NCI-H82 (cell line): ENCODE measurements at places on chromosomes 16 and 17.

- DNase-seq: no peak
These were observed 26.9 kb downstream of the IL4R start for GRCh38 chr16:27340654-27341053.

- DNase-seq: peak; percentile 41
These were observed 2.1 kb upstream of the IRX5 start for GRCh38 chr16:54928411-54929089.

- DNase-seq: no peak
These were observed 6.9 kb downstream of the C17orf67 start for GRCh38 chr17:56826611-56827414.

DNA sequence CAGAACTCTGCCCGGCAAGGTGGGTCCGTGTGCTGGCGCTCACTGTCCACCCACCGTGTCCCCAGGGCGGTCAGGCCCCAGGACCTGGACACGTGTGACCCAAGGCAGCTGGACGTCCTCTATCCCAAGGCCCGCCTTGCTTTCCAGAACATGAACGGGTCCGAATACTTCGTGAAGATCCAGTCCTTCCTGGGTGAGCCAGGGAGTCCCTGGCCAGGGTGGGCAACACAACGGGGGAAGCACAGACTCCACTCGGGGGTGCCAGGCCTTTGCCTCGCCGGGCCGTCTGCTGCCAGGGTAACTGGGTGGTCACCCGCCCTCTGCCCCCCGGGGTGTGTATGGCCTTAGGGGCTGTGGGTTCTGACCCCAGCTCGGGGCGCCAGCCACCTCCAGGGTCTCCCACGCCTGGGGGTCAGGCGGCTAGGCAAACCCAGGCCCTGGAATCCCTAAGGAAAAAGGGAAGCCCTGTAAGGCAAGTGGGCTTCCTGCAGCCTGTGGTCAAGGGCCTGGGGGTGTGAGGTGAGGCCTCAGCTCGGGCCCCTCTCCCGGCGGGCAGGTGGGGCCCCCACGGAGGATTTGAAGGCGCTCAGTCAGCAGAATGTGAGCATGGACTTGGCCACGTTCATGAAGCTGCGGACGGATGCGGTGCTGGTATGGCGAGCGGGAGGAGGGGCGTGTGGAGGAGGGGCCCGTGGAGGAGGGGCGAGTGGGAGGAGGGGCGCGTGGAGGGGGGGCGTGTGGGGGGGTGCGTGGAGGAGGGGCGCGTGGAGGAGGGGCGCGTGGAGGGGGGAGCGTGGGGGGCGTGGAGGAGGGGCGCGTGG, 6.5 kb downstream of the MSLN start:
- no peak for DNase-seq

GRCh38 chr16:50371936-50372595, 3.3 kb upstream of the BRD7 start:
- DNase-seq: peak; percentile 48

DNA sequence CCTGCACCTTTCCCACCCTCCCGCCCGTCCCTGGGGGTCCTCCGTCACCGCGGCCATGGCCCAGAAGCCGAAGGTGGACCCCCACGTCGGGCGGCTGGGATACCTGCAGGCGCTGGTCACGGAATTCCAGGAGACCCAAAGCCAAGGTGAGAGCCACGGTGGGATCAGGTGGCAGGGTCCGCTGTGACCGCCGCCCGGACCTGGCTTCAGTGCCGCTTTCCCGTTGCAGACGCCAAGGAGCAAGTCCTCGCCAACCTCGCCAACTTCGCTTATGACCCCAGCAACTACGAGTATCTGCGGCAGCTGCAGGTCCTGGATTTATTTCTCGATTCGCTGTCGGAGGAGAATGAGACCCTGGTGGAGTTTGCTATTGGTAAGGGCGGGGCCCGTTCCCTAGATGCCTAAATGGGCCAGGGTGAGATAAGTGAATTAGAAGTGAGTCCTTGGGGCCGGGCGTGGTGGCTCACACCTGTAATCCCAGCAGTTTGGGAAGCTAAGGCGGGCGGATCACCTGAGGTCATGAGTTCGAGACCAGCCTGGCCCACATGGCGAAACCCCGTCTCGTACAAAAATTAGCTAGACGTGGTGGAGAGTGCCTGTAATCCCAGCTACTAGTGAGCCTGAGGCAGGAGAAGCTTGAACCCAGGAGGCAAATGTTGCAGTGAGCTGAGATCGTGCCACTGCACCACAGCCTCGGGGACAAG, 617 bp downstream of the ARMC7 start:
- DNase-seq: peak; percentile 63

GRCh38 chr16:53803998-53804397, 100.0 kb downstream of the FTO start:
- no peak for DNase-seq

GRCh38 chr17:55410722-55411462, 10.7 kb downstream of the MMD start:
- DNase-seq: no peak

DNA sequence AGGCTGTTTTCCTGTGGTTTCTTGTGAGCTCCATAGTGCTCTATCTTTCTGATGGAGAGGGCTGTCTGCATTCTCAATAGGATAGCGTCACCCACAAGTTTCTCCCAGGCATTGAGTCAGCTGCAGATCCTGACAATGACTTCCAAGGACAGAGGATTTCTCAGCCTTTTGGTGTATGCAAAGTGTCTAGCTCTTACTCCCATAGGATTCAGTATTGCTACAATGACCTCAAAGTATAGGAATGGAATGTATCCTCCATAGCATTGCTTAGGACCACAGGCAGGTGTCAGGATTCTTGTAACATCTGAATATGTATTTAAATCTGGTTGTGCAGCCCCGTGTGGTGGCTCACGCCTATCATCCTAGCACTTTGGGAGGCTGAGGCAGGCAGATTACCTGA, 32.3 kb downstream of the SMIM36 start:
- no peak for DNase-seq

DNA sequence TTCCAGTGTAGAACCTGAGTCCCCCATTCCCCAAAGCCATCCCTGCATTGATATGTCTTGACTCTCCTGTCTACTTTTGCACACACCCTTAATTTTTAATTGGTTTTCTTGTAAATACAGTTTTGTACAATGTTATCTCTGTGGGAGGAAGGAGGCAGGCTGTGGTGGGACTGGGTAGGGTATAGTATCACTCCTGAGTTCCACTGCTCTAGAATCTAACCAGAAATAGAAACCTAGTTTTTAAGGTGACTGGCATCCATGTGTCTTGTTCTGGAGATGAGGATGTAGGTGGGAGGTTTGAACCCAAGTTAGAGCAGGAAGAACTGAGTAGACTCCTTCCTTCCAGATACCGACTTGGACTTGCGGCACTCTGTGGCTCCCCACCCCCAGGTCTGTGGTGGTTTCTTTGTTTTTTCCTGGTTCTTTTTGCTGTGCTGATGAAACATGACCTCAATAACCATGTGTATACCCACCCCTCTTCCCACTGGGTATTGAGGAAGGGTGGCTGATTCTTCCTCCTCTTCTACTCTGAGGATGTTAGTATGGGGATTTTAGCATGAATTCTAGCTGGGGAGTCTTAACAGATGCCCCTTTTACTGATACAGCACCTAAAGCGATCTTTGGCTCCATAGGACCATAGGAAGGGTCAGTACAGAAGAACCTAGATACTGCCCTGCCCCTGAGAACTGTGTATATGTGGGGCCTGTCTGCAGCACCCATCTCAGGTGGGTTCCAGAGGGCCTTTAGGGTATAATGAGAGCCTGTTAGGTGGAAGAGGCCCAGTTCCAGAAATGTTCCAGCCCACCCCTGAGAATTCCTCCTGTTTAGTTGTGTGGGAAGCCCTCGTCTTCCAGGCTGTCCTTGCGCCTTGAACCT, 48.7 kb downstream of the SF3B3 start:
- no peak for DNase-seq

- DNase-seq: no peak
These were observed 336.4 kb downstream of the GRIN2A start for GRCh38 chr16:9845661-9846361.

GRCh38 chr17:42548070-42548837, 4.5 kb upstream of the HSD17B1 start:
- peak; percentile 90 for DNase-seq

- DNase-seq: peak; percentile 39
These were observed 4.0 kb downstream of the BAIAP3 start for GRCh38 chr16:1337486-1337885.

- peak; percentile 80 for DNase-seq
These were observed 124.8 kb downstream of the MAP2K6 start for GRCh38 chr17:69539274-69539673.

GRCh38 chr17:50151937-50152547, 1.6 kb upstream of the PPP1R9B start:
- peak; percentile 98 for DNase-seq

- no peak for DNase-seq
These were observed 124.8 kb downstream of the MRM1 start for GRCh38 chr17:36726199-36726598.

DNA sequence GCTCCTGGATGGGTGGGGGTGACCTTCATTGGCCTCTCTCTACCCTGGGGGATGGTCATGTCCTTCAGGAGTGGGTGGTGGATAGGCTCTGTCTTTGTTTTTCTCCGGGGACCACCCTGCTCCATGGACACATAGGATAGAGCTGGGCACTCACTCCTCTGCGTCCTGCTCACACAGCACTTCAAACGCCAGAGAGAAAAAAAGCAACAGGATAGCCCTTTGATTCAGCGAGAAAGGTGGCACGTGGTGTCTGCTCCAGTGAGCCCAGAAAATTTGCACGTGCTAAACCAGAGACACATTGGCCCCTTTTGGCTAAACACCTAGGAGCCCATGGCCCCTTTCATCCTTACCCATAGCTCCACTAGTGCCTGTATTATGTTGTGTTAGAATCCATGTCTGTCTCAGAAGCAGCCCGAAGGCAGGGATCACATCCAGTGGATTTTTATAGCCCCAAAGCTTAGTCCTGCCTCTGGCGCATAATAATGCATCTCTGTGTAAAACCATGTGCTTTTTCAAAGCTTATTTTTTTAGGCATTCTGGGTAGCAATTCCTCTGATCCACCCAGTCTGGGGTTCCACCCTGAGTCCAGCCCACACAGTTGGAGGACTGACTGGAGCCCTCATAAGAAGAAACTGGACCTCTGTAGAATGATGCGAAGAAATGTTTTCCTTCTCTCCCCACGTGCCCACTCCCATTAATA, 90.1 kb downstream of the ASIC2 start:
- no peak for DNase-seq

DNA sequence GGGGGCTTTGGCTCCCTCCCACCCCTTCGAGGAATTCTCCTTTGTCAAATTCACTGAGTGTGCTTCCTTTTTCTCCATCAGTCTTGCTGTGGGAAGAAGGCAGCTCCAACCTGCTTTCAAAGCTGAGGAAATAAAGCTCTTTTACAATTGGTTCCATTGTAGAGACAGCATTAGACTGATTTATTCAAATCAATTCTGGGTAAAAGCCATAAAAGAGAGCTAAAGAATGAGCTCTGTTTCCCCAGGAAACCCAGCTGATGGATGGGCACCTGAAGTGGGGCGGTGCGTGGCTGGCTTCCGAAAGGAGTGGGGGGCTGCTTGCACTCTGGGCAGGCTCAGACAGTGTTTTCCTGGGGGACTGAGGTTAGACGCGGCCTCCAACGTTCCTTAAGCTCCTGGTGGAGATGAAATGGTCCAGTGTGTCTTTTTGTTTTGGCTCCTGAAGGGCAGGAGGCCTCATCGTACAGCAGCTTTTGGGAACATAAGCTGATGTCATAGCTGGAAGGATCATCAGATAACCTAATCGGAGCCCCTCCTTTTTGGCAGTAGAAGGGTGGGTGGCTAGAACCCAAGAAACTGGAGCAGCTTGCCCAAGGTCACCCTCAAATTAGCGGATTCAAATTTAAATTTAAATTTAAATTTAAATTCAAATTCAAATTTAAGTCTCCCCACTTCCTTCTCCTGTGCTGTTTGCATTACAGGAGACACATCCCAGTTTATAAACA, 128.5 kb upstream of the EEF2KMT start:
- no peak for DNase-seq

DNA sequence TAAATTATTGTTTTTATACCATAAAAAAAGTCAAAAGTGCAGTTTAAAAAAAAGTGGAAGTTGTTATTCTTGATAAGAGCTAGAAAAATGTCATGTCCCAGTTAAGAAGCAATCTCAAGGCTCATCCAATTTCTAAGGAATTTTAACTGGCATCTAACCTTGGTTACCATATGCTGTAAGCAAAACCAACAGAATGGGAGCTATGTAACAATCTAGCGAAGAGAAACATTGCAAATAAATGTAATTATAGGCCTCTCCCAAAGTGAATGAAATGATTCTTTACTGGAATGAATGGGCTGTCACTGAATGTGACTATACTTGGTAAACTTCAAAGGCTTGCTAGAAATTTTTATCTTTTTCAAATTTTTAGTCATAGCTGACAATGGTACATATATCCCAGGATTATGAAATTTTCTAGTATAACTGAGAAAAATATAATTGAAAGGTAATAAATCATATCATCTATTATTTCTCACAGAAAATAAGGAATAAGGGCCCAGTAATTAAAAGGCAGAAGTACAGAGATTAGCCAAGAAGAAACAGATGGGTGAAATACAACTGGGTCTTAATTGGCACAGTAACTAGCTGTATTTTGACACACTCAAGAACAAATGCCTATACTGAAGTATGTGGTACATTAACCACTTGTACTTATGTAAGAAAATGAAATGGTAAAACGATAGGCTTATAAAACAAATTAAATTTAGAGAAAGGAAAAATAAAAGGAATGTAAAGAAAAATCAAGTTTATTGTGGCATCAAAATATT, 61.5 kb downstream of the NETO2 start:
- DNase-seq: no peak

DNA sequence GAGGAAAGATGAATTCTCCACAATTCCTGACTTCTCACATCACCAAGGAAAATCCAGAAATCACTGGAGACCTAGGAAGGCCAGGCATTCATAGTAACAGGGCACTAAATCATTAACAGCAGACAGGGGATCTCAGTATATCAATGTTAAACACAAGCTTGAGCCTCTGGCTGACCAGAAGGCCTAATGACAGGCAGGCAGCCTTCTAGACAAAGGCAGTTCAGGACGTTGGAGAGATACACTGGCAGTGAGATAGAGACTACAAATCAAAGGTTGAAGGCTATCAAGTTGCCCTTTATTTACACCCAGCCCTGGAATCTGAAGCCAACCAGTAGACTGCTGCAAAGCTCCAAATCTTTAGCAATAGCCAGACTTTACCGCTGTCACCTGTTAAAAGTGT, 422.8 kb upstream of the CCL2 start:
- no peak for DNase-seq

- DNase-seq: no peak
These were observed 193.7 kb upstream of the CDH13 start for GRCh38 chr16:82433042-82433441.

GRCh38 chr17:56109836-56110235, 43.4 kb upstream of the ANKFN1 start:
- DNase-seq: peak; percentile 11

DNA sequence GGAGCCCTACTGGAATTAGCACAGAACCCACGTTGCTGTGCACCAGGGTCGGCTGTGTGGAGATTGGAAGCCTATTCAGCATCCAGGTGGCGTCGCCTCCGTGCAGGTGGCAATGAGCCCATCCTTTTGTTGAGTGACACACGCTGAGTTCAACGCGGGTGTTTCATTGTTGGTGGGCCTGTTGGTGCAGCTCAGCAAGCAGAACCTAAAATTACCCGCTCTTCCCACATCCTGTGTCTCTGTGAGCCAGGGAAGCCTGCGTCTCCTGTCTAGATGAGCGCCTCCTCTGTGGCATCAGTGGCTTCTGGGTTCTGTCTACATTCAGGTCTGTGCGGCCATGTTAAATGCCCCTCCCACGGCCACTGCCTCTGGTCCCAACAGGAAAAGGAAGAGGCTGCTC, 14.5 kb downstream of the CD2BP2 start:
- DNase-seq: no peak
